ENCODE measurements at places on chromosomes 16 and 17. TPM values are rescaled to one million over a fixed set of nuclear protein-coding genes. Genes with fewer than 3 reads are reported as not detected.

EPX gene
- total RNA-seq, result not detected

PITPNM3 gene
- total RNA-seq, result 0.77 TPM

COPS3 gene
- 79.5 TPM for total RNA-seq

CD300LB gene
- not detected for total RNA-seq

DNA sequence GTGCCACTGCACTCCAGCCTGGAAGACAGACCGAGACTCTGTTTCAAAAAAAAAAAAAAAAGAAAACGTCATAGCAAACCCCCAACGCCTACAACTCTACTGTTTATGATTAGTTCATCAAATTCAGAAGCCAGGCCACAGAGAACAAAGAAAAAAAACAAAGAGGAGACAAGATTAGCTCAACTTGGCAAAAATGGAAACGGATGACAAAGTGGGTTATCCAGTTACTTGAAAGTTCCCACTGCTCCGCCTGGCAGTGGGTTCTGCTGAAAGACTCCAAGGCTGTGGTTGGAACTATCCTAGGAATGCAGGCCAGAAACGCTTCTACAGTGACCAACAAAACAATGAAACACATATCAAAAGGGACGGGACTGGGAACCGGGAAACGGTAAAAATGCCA is 53.1 kb downstream of the MRM3 start:
- H3K27me3 ChIP-seq, result no peaks in the 10 kb centered on the region
- H3K36me3 ChIP-seq, result no peaks in the 10 kb centered on the region
- H3K4me3 ChIP-seq, result no peak overlapping the region
- no peak overlapping the region for H3K27ac ChIP-seq
- H3K4me1 ChIP-seq, result no peaks in the 10 kb centered on the region

DNA sequence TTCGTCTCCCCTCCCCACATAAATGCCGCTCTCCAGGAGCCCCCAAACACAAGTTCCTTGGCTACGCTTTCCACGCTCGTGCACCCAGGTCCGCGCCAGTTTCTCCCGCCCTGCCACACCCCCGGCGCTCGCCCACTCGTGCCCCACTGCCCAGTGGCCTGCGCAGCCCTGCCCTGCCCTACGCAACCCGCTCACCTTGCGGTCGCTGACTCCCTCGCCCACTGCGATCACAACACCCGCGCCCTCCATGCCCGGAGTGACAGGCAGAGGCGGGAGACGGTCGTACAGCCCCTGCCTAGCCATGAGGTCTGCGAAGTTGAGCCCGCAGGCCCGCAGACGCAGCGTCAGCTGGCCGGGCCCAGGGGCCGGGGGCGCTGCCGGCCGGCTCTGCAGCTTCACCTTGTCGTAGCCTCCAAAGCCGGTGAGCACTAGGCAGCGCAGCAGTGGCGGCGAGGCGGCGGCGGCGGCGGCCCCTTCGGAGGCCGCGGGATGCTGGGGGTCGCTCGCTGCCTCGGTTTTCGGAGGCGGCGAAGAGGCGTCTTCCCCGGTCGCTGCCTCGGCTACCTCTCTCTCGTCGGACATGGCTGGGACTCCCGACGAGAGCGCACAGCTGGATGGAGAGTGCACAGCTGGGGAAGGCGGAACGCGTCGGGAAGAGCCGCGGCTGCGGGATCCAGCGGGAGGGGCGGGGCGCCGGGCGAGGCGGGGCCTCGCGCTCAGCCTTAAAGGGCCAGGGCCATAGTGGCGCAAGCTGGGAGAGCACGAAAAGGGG is at the start of gene VAT1:
Gene VAT1, minus strand, starts transcription at position 645 of the 772 bp plus-strand sequence. Its CDS starts 63 bp downstream, at position 582.
- peaks cover 19% of the 10 kb centered on the region for H3K27me3 ChIP-seq
- H3K4me1 ChIP-seq, result peaks cover 28% of the 10 kb centered on the region
- H3K4me3 ChIP-seq, result peak within 1 kb of the TSS; percentile 84
- H3K36me3 ChIP-seq, result peaks cover 2% of the 10 kb centered on the region
- peak; percentile 76 for DNase-seq
- H3K27ac ChIP-seq, result peak within 1 kb of the TSS; percentile 25

GRCh38 chr17:13297183-13297582 is 279.4 kb upstream of the ELAC2 start:
- H3K27me3 ChIP-seq, result no peaks in the 10 kb centered on the region
- H3K4me3 ChIP-seq, result no peak overlapping the region
- no peaks in the 10 kb centered on the region for H3K36me3 ChIP-seq
- no peak overlapping the region for H3K27ac ChIP-seq

- no peak for DNase-seq
- H3K27me3 ChIP-seq, result peaks cover 4% of the 10 kb centered on the region
- no peak overlapping the region for H3K27ac ChIP-seq
- no peak overlapping the region for H3K4me3 ChIP-seq
- no peaks in the 10 kb centered on the region for H3K36me3 ChIP-seq
Measured at GRCh38 chr16:68707340-68708152, 29.5 kb upstream of the CDH1 start.

- DNase-seq, result no peak
- no peak overlapping the region for H3K27ac ChIP-seq
- H3K4me3 ChIP-seq, result no peak overlapping the region
- H3K36me3 ChIP-seq, result no peaks in the 10 kb centered on the region
Measured at GRCh38 chr17:42521666-42522262, 14.3 kb upstream of the NAGLU start.

GRCh38 chr16:21167360-21167759 is 8.9 kb downstream of the LDAF1 start:
- H3K4me1 ChIP-seq, result peaks cover 7% of the 10 kb centered on the region
- H3K36me3 ChIP-seq, result peaks cover 12% of the 10 kb centered on the region
- no peak overlapping the region for H3K4me3 ChIP-seq
- H3K27ac ChIP-seq, result no peak overlapping the region

DNA sequence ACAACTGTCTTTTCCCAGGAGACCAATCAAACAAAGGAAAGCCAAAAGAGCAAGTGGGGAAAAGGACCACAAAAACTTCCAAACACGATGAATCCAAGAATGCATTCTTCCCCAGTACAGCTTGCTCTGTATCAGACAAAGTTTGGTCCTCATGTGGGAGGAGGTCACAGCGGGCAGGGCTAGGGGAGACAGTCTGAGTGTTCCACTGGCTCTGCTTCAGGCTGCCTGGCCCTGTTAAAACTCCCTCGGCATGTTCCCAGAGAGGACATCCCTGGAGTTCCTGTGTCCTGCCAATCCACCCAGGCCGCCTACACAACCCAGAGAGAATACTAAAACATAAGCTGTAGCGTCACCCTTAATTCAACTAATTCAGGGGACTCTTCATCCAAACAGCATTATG is 415.1 kb upstream of the DYNLRB2 start:
- no peaks in the 10 kb centered on the region for H3K4me1 ChIP-seq
- H3K27ac ChIP-seq, result no peak overlapping the region
- H3K36me3 ChIP-seq, result no peaks in the 10 kb centered on the region
- no peak for DNase-seq
- no peak overlapping the region for H3K4me3 ChIP-seq

DNA sequence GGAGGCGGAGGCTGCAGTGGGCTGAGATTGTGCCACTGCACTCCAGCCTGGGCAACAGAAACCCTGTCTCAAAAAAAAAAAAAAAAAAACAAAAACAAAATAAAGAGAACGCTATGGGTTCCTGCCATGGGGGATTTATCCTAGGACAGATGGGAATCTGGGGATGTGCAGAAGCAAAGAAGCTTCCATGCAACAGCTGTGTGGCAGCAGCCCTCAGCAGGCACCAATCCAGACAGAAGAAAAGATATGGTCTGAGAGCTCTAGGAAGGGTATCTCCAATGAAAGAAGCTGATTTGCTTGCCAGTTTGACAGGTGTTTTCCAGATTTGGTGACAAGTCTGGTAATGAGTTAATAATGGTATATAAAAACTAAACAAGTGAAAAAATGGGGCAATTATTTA is 11.6 kb downstream of the MYO19 start:
- H3K27me3 ChIP-seq, result no peaks in the 10 kb centered on the region
- DNase-seq, result no peak
- no peak overlapping the region for H3K27ac ChIP-seq
- H3K4me1 ChIP-seq, result peaks cover 19% of the 10 kb centered on the region

DNA sequence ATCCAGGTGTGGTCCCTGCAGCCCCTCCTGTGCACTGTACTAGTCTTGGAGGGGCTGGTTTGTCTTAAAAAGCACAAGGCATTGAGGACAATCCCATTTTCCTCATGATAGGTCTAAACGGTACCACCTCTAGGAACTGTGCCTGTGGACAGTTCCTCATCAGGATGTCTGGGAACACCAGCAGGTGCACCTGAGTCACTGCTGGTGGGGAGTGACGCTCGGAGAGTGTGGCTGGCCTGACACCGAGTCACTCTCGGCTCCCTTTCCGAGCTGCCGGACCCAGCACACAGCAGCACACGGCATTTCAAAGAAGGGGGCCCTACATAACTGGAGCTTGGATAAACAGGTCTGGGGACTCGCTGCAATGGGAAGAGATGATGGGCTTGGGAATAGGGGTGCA is 25.6 kb downstream of the LRRC75A start:
- H3K4me1 ChIP-seq, result no peaks in the 10 kb centered on the region
- H3K36me3 ChIP-seq, result no peaks in the 10 kb centered on the region
- no peak overlapping the region for H3K27ac ChIP-seq
- no peak for DNase-seq

DNA sequence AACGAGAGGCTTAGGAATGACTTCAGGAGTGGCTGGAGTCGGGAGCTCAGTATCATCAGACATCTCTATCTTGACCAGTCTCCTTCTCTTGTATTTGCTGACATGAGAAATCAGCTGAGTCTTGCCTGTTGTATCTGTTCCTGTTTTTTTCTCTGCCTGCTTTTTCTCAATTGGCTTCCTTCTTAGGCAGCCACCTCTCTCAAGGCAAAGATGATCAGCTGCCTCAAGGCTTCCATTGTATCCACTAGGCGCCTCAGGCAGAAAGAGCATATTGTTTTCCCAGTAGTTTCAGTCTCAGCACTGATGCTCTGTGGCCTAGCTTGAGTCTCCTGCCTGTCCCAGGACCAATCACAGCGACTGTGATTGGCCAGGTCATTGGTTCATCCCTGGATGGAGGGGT is 306.2 kb downstream of the CPPED1 start:
- H3K27me3 ChIP-seq, result no peaks in the 10 kb centered on the region
- peaks cover 3% of the 10 kb centered on the region for H3K4me1 ChIP-seq
- DNase-seq, result no peak
- H3K4me3 ChIP-seq, result no peak overlapping the region

- no peak for DNase-seq
- H3K27me3 ChIP-seq, result peaks cover 38% of the 10 kb centered on the region
- H3K36me3 ChIP-seq, result no peaks in the 10 kb centered on the region
- H3K4me1 ChIP-seq, result peaks cover 13% of the 10 kb centered on the region
- H3K4me3 ChIP-seq, result no peak overlapping the region
Measured at GRCh38 chr17:57925361-57925990, 29.7 kb downstream of the CUEDC1 start.

GRCh38 chr17:50684288-50684611 is 23.5 kb downstream of the ANKRD40 start:
- peaks cover 16% of the 10 kb centered on the region for H3K27me3 ChIP-seq
- H3K4me1 ChIP-seq, result peaks cover 4% of the 10 kb centered on the region
- no peak overlapping the region for H3K27ac ChIP-seq
